ENCODE measurements at places on chromosomes 6 and 20. TPM values are rescaled to one million over a fixed set of nuclear protein-coding genes. Genes with fewer than 3 reads are reported as not detected.
A peak's percentile ranks its signal among the peaks of the same experiment; 100 is the strongest.

Gene MLN
- total RNA-seq: not detected

Gene PROKR2
- not detected for total RNA-seq

DNA sequence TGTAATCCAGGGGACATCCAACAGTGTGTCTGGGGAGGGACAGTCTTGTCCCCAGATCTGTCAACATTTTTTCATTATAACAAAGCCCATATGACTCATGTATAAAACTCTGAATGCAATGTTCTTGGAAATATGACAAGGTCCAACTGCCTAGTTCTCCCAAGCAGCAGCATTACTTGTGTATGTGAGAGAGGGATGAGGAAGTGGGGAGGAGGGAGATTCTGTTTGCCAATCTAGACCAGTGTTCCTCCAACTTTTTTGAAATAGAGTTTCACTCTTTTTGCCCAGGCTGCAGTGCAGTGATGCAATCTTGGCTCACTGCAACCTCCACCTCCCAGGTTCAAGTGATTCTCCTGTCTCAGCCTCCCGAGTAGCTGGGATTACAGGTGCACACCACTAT, 394.8 kb downstream of the DHX35 start:
- H3K4me1 ChIP-seq: no peaks in the 10 kb centered on the region
- H3K27me3 ChIP-seq: no peaks in the 10 kb centered on the region
- H3K27ac ChIP-seq: no peak overlapping the region
- H3K36me3 ChIP-seq: no peaks in the 10 kb centered on the region

DNA sequence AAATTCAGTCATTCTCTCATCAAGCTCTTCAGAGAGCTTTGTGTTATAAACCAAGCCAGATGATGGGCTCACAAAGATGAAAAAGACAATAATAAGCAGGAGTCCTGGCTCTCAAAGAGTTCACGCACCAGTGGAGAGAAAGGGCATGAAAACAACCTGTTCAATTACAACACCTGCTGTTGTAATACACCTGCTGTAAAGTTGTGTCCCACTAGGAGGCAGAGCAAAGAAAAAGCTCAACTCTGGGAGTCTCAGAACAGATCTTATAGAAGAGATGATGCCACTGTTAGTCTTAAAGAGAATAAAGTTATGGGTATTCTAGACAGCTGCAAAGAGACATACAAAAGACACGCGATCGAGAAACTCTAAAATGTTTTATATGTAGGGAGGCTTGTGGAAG, 100.6 kb downstream of the DCDC2 start:
- H3K4me3 ChIP-seq: no peak overlapping the region
- H3K4me1 ChIP-seq: no peaks in the 10 kb centered on the region
- DNase-seq: no peak
- H3K27ac ChIP-seq: no peak overlapping the region
- H3K27me3 ChIP-seq: no peaks in the 10 kb centered on the region
- no peaks in the 10 kb centered on the region for H3K36me3 ChIP-seq

Gene PAX1
- total RNA-seq: not detected

Gene ATP6V1G2
- 6.0 TPM for total RNA-seq

GRCh38 chr20:14470977-14471661, 133.7 kb upstream of the FLRT3 start:
- no peak overlapping the region for H3K4me3 ChIP-seq
- H3K4me1 ChIP-seq: no peaks in the 10 kb centered on the region
- no peak overlapping the region for H3K27ac ChIP-seq

- no peak overlapping the region for H3K27ac ChIP-seq
- H3K27me3 ChIP-seq: no peaks in the 10 kb centered on the region
- H3K4me3 ChIP-seq: no peak overlapping the region
- no peaks in the 10 kb centered on the region for H3K4me1 ChIP-seq
- no peaks in the 10 kb centered on the region for H3K36me3 ChIP-seq
- no peak for DNase-seq
Observed at GRCh38 chr6:152094992-152095592, 287.6 kb downstream of the ESR1 start.

DNA sequence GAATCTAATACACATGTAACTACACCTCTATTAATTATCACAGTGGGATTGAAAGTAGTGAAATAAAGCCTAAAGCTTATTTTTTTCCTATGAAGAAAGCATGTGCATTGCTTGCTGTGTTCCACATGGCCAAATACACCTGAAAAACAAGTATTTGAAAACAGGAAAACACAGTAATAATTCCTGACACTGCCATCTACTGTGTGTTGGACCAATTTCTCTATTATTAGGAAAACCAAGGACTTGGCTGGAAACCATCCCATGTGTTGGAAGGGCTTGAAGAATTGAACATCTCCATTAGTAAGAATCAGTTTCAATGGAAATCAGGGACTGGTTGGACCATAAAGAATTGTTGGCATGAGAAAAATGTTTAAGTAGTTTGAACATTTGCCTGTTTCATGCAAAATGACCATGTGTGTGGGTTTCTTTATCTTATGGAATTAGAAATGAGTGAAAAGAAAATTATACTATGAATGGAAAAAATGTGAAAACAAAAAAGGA, 124.1 kb downstream of the PHF3 start:
- H3K27me3 ChIP-seq: no peaks in the 10 kb centered on the region
- no peak for DNase-seq
- no peak overlapping the region for H3K4me3 ChIP-seq
- H3K36me3 ChIP-seq: no peaks in the 10 kb centered on the region

GRCh38 chr6:74073999-74074398, 378.0 kb downstream of the CD109 start:
- H3K27me3 ChIP-seq: no peaks in the 10 kb centered on the region
- H3K27ac ChIP-seq: no peak overlapping the region
- H3K4me3 ChIP-seq: no peak overlapping the region

Gene SOBP
- not detected for total RNA-seq

GRCh38 chr20:47578543-47578942, 76.9 kb downstream of the NCOA3 start:
- no peak overlapping the region for H3K27ac ChIP-seq
- H3K36me3 ChIP-seq: peaks cover under 1% of the 10 kb centered on the region
- DNase-seq: no peak
- no peaks in the 10 kb centered on the region for H3K27me3 ChIP-seq
- peaks cover 52% of the 10 kb centered on the region for H3K4me1 ChIP-seq

Gene LY6G6C
- not detected for total RNA-seq

Gene HTR1E
- not detected for total RNA-seq

GRCh38 chr20:8187740-8188139, 55.7 kb downstream of the PLCB1 start:
- H3K27ac ChIP-seq: no peak overlapping the region
- H3K4me3 ChIP-seq: no peak overlapping the region
- H3K27me3 ChIP-seq: no peaks in the 10 kb centered on the region
- H3K36me3 ChIP-seq: no peaks in the 10 kb centered on the region
- no peaks in the 10 kb centered on the region for H3K4me1 ChIP-seq
- DNase-seq: no peak

DNA sequence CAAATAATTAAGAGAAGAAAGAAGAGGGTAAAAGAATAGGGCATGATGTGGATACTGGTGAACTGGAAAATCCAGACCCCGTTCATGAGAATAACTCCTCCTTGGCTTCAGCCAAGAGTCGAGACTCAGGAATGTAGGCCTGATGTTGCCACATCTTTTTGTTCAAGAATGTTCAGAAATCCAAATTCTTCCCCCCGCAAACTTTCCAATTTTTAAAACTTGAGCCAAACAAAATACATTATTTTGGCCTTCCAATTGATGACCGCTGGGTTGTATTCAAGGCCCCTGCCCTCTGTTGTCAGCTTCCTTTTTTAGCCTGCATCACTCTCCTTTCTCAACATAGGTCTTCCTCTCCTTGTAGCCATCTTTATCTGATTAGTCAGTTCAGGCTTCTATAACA, 106.1 kb downstream of the TNFAIP3 start:
- H3K36me3 ChIP-seq: no peaks in the 10 kb centered on the region
- no peak overlapping the region for H3K27ac ChIP-seq
- no peak for DNase-seq
- peaks cover 56% of the 10 kb centered on the region for H3K4me1 ChIP-seq
- H3K27me3 ChIP-seq: no peaks in the 10 kb centered on the region
- no peak overlapping the region for H3K4me3 ChIP-seq

DNA sequence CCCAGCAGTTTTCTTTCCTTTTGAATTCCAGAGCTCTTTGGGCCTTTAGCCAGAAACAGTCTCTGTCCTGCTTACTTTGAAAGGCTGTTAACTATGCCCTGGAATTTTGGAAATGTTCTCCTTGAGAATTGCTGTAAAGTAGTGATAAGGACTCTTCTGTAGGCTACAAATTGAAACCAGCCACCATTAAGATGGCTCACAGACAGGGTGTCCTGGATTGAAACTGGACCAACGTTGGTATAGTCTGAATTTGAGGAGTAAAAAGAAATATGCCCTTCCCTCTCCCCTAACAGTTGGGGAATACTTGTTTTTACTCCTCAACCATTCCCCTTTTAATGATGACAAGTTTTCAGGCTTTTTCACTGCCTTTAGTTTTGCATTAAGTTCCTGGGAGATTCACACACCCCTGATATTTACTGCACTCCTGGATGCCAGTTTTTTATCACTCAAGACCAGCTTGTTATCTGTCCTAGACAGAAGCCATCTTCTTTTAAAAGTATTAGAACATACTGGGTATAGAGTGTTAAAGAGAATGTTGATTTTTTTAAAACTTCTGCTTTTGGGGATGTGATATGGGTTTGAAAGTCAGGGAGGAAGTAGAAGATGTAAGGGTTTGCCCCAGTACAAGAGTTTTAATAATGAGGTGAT, 21.9 kb downstream of the TOP1 start:
- H3K4me3 ChIP-seq: no peak overlapping the region
- H3K36me3 ChIP-seq: no peaks in the 10 kb centered on the region
- H3K4me1 ChIP-seq: peaks cover 78% of the 10 kb centered on the region
- DNase-seq: no peak

GRCh38 chr20:41169162-41169690, 31.9 kb downstream of the PLCG1 start:
- H3K27ac ChIP-seq: peak overlapping the region; percentile 20
- DNase-seq: no peak
- no peak overlapping the region for H3K4me3 ChIP-seq
- H3K27me3 ChIP-seq: no peaks in the 10 kb centered on the region
- H3K4me1 ChIP-seq: peaks cover 10% of the 10 kb centered on the region

Gene OOEP
- total RNA-seq: not detected

DNA sequence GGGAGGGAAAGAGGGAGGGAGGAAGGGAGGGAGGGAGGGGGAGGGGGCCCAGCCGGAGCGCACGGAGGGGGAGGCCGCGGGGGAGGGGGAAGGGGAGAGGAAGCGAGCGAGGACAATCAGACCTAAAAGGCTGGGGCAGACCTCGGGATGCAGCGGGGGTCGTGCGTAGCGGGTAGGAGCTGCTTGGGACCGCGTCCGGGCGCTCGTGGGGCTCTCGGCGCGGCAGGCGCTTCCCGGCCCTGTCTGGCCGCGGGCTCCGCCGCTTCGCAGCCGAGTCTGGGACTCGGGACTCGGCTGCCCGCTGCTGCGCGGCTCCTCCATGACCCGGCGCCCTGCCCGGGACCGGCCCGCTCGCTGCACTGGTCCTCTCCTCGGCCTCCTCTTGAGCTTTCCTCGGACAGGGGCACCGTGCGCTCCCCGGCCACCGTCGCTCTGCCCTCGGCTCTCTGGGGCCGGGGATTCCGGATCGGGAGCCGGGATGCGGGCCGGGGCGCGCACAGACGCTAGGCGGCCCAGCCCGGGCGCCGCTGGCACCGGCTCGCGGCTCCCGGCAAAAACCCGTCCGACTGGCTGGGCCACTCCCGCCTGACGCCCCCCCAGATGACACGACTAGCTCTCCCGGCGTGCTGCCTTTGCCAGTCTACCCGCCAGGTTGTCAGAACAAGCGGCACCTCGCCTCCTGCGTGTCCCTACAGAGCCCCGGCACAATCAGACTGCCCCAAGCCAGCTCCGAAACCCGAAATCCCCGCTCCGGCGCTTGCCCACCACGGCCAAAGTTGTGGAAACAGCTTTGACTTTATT, 2.2 kb downstream of the TFAP2A start:
- peaks cover 40% of the 10 kb centered on the region for H3K4me1 ChIP-seq
- peak overlapping the region; percentile 67 for H3K4me3 ChIP-seq
- DNase-seq: no peak
- no peaks in the 10 kb centered on the region for H3K36me3 ChIP-seq
- H3K27me3 ChIP-seq: peaks cover 46% of the 10 kb centered on the region
- H3K27ac ChIP-seq: no peak overlapping the region

Gene E2F3
- 25.5 TPM for total RNA-seq

- no peak overlapping the region for H3K27ac ChIP-seq
- H3K36me3 ChIP-seq: no peaks in the 10 kb centered on the region
- no peak overlapping the region for H3K4me3 ChIP-seq
Observed at GRCh38 chr6:110255211-110255750, 75.1 kb downstream of the CDC40 start.

GRCh38 chr6:144667532-144668503, 382.7 kb downstream of the UTRN start:
- no peak for DNase-seq
- no peak overlapping the region for H3K4me3 ChIP-seq
- no peaks in the 10 kb centered on the region for H3K27me3 ChIP-seq
- no peaks in the 10 kb centered on the region for H3K36me3 ChIP-seq
- H3K27ac ChIP-seq: no peak overlapping the region

- no peak overlapping the region for H3K4me3 ChIP-seq
- H3K27ac ChIP-seq: no peak overlapping the region
- H3K27me3 ChIP-seq: no peaks in the 10 kb centered on the region
- DNase-seq: no peak
Observed at GRCh38 chr20:63220696-63221399, 4.9 kb upstream of the YTHDF1 start.
